ENCODE measurements at places on chromosomes 4 and X.

- DNase-seq, result no peak
Observed at GRCh38 chrX:74523224-74523623, 91.2 kb downstream of the RLIM start.

DNA sequence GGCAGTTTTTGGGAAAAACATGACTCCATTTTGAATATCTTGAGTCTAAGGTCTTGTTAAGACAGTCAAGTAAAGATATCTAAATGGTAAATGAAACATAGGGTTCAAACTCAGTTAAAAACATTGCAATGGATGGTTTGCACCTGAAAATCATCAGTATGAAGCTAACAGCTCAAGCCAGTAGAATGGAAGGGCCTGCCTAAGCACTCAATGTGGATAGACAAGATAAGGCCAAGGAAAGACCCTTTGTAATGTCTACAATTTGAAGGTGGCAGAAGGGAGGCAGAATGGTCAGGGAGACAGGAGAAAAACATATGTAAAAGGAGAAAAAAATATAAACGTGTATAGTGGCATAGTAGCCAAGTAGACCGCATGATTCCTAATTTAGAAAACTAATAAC is 78.2 kb downstream of the REELD1 start:
- DNase-seq, result no peak

- no peak for DNase-seq
Observed at GRCh38 chr4:53511014-53511413, 80.3 kb downstream of the LNX1 start.

GRCh38 chr4:138053641-138054301 is 188.4 kb downstream of the SLC7A11 start:
- no peak for DNase-seq

DNA sequence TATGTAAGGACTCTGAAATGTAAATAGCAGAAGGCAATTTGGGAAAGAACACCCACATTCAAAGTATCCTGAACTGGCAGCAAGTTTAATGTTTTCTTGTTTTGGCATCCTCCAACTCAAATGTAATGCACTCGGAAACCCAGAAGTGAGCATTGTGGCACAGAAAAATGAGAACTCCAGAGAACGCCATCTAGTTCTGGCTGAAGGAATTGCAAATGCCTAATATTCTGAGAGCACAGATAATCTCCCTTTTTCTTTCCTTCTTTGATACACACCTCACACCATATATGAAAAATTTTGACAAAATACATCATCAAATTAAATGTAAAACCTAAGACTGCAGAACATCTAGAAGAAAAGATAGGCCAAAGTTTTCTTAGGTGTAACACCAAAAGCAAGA is 52.1 kb downstream of the PWWP3B start:
- DNase-seq, result no peak

DNA sequence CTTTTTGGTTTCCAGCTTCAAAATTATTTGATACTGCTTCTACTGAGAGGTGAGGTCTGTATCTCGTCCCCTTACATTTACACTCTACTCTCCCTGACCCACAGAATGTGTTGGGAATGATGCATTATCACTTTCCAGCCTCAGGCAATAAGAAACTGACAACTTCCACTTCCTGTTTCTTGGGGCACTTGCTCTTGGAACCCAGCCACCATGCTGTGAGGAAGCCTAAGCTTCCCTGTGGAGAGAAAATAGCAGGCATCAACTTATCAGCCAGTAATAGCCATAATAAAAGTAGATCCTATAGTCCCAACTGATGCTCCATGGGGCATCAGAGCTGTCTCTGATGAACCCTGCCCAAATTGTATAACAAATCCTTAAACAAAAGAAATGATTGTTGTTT is 32.6 kb downstream of the RELL1 start:
- no peak for DNase-seq

- no peak for DNase-seq
Observed at GRCh38 chrX:110012818-110013485, 10.0 kb downstream of the TMEM164 start.

DNA sequence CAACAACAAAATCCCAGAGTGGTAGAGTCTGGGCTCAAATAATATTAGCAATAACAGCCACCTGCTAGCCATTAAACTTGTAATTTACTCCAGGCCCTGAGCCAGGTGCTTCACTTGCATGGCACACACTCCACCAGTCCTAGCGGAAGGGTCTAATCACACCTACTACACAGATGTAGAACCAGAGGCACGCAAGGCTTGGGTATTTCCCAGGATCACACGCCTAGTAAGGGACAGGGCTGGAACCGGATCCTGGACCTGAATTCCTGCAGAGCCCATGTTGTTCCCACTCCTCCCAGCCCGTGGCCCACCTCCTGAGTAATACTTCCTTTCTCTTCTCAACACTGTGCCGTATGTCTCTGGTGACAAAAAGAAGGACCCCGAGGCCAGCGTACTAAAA is 5.7 kb downstream of the MAGEA1 start:
- no peak for DNase-seq

DNA sequence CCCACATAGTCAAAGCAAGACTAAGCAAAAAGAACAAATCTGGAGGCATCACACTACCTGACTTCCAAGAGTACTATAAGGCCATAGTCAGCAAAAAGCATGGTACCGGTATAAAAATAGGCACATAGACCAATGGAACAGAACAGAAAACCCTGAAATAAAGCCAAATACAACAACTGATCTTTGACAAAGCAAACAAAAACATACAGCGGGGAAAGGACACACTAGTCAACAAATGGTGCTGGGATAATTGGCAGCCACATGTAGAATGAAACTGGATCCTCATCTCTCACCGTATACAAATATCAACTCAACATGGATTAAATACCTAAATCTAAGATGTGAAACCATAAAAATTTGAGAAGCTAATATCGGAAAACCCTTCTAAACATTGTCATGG is 819.3 kb upstream of the FRG1 start:
- no peak for DNase-seq

DNA sequence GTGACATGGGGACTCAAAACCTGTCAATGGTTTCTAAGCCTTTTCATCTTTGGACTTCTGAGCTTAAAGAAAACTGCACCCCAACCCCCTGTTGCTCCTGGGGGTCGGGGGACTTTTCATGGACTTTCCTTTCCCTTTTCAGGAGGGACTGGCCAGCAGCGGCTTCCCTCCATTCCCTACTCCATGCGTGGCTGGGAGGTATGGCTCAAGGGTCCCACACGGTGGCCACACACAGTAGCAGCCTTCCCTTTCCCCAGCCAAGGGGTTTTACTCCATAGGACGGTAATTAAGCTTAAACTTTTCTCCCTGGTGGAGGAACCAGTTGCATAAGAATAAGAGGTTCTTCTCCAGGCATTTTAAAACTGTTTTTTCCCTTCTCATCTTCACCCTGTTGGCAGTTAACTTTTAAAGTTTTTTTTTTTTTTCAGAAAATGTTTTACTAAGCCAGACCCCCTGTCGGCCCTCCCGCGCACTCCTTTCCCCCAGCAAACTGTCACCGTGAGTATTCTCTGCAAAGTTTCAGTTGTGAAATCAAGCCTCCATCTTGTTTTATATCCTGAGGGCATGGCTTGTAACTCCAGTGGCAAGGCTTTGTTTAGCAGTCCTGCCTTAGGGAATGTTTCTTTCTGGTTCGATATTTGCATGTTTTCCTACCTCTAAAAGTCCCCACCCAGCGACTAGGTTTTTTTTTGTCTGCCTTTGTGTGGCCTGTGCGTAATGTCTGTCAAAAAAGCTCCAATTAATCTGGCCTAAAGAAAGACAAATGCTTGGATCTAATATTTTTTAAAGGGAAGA is 325.7 kb downstream of the TLL1 start:
- no peak for DNase-seq

DNA sequence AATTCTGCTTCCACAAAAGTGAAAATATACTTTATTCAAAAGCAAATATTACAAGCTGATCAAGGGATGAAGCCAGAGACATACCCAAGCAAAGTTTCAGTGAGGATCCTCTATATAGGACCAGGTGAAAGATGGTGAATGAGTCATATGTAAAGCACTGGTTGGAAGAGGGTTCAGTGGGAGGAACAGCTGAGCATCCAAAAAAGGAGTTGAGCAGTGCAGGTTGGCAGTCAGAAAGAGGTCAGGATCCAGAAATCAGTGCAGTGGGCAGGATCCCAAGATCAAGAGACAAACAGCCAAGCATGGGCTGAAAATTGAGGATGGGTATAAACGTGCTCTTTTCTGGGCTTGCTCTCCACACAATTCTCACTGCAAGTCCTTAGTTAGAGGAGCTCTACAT is 30.3 kb downstream of the OTC start:
- no peak for DNase-seq

GRCh38 chrX:72296991-72297390 is 8.7 kb downstream of the CITED1 start:
- no peak for DNase-seq

GRCh38 chrX:54045563-54046228 is 1.4 kb upstream of the PHF8 start:
- DNase-seq, result no peak

DNA sequence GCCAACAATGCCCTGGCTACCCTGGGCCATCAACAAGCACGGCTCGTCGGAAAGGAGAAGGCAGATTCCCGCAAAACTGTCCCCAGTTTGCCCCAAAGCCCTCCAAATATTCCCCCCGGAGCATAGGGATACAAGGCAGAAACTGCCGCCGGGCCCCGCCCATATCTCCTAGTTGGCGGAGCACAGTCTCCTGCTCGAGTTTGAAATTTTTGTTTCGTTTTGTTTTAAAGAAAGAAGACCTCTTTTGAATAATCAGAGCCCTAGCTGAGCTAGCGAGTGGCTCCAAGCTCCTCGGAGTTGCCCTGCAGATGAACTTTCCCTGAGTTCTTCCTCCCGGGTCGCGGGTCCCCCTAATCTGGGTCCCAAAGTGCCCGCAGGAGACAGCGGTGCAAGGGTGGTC is 138.1 kb upstream of the ZIC3 start:
- DNase-seq, result no peak

GRCh38 chrX:101442085-101442484 is 34.1 kb downstream of the HNRNPH2 start:
- no peak for DNase-seq

GRCh38 chr4:120316416-120316815 is 249.8 kb upstream of the MAD2L1 start:
- no peak for DNase-seq

GRCh38 chr4:89674876-89675459 is 162.0 kb downstream of the SNCA start:
- no peak for DNase-seq

DNA sequence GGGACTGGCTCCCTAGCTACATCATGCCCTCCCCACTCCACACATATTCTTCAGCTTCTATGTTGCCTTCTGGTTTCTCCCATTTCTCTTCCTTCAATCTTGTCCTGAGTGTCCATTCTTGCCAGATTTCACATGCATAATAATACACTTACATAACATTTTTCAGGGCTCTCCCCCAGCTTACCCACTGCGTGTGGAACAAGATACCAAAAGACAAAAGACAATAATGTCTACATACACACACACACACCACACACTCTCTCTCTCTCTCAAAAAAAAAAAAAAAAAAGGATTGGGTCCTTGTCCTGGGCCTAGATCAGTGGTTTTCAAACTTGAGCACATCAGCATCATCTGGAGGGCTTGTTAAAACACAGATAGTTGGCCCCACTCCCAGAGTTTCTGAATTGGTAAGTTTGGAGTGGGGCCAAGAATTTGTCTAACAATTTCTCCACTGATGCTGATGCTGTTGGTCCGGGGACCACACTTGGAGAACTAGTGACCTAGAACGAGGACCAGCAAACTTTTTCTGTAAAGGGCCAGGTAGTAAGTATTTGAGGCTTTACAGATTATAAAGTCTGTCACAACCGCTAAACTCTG is 6.5 kb upstream of the SMARCA1 start:
- no peak for DNase-seq

DNA sequence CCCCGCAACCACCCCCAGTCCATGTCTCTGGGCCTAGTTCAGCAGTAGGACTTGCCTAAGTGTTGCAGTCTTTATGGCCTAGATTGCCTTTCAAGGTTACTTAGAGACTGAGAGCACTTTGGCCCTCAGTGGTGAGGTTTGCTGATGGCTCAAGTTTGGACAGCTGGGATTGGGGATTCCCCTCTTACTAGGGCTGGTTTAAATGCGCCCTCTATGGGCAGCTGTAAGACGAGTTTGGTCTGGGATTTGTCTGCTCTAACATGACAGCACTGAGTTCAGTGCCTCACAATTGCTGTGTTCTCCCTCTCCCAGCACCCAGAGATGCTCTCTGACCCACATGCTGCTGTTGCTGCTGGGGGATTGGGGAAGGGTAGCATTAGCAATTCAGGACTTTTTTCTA is 23.1 kb downstream of the DACH2 start:
- DNase-seq, result no peak

DNA sequence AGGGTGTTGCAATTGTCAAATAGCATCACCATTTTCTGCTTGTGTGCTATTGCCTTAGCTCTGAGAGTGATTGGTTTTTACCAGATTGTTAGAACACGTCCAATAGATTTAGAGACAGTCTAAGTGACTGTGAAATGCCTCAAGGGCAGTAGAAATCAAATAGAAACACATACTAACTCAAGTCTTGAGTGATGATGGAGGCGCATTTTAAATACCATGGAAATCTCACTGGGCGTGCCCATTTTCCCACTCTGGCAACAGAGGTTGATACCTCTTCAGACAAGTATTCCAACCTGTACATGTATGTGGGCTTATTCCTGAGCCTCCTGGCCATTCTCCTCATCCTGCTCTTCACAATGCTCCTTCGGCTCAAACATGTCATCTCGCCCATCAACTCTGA is 7.2 kb downstream of the SERTM2 start:
- no peak for DNase-seq

- no peak for DNase-seq
Observed at GRCh38 chr4:101292901-101293300, 54.4 kb downstream of the PPP3CA start.

GRCh38 chr4:137968956-137969678 is 273.0 kb downstream of the SLC7A11 start:
- DNase-seq, result no peak

GRCh38 chr4:86523333-86523732 is 70.8 kb upstream of the PTPN13 start:
- no peak for DNase-seq

GRCh38 chr4:128525387-128525786 is 237.8 kb upstream of the PGRMC2 start:
- DNase-seq, result no peak

GRCh38 chr4:168451744-168452390 is 28.4 kb downstream of the DDX60L start:
- DNase-seq, result peak; percentile 4

- DNase-seq, result no peak
Observed at GRCh38 chr4:26015906-26016305, 101.9 kb downstream of the SMIM20 start.

GRCh38 chrX:123994730-123995129 is 33.2 kb downstream of the STAG2 start:
- no peak for DNase-seq

GRCh38 chr4:87055311-87055710 is 120.5 kb downstream of the AFF1 start:
- DNase-seq, result no peak

GRCh38 chr4:7649741-7650531 is 215.2 kb upstream of the PSAPL1 start:
- DNase-seq, result peak; percentile 72

- DNase-seq, result no peak
Observed at GRCh38 chr4:921830-922331, 10.2 kb downstream of the GAK start.

GRCh38 chr4:72768364-72768763 is 199.3 kb upstream of the ADAMTS3 start:
- no peak for DNase-seq
